ENCODE measurements at places on chromosomes 3 and 15.

DNA sequence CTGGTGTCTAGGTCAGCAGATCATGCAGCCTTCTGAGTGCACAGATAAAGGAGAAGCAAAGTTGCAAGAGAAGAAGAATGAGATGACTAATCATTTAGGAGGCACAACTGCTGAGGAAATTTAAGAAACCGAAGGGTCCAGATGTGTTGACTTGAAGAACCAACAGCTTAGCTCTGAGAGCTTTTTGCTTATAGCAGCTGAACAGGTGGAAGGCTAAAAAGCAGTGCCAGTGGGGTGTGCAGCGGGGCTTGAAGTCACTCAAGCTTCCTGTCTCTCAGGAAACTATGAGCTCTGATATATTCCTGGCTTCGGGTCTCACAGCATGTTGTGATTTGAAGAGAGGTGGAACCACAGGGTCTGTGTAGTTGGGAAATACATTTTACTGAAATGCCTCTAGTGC lies 305.7 kb downstream of the RYR3 start:
- no peak for DNase-seq

GRCh38 chr3:52836471-52836845 lies 1.6 kb upstream of the MUSTN1 start:
- no peak for DNase-seq

DNA sequence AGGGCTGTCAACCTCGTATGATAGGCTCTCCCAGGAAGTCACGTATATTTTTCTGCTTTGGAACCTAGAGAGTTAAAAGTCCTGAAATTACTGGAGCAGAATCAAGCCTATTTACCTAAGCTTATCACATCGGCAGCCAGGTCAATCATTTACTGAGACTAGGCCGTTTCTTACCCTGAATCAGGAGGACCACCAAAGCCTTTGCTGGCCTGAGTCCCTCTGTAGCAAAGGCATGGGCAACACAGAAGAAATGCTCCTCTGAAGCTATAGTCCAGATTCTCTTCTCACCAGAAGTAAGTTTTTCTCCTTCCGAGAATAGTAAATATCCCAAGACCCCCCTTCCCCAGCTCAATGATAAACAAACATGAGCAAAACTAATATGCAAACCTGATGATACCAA lies 125.9 kb upstream of the PHLDB2 start:
- DNase-seq: no peak

DNA sequence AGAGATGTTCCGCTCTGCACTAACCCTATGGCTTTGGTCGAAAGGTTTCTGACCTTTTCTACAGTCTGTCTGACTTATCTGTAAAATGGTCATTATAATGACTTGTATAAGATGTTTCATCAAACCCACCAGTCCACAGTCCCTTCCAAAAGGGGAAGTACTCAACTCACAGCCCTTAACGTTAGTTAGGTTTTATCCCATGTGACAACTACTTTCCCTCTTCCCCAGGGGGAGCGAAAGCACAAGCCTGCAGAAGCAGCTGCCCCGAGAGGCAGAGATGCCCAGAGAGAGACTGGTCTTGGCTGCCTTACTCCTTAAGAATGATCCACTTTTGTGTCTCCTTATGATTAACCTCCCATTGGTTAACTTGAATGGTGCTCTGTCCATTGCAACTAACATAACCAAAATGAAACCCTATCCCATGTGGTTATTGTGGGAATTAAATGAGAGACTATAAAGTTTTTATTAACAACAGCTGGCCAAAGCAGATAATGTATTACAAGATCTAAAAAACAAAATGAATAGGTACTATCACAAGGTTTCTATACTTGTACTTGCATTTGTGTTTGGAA lies 6.4 kb downstream of the ASTE1 start:
- DNase-seq: no peak
